Stimulated activated naive CD4-positive, alpha-beta T cell (primary cell): ENCODE measurements at places on chromosomes 1 and 21.

GRCh38 chr1:116311193-116311592 lies 61.9 kb upstream of the ATP1A1 start:
- DNase-seq = no peak

- DNase-seq = no peak
These were observed 34.6 kb upstream of the SLC45A1 start for GRCh38 chr1:8283058-8283884.

DNA sequence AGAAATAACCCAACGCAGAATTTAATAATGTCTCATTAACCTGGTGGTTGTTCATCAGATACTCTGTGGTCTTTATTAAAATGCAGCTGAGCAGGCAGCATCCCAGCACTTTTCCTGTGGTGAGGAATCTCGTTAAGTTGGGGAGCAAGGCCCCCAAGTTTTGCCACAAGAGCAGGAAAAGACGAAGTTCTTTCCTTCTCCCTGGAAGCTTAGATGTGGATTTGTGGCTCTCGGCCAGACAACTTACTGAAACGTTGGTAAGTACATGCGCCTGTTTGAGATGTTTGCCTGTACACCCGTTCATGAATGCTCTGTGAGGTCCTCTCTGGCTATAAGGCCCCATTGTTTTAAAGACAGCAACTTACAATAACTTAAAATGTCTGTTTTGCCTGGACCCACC lies 34.3 kb upstream of the PDE9A start:
- DNase-seq = no peak

- DNase-seq = no peak
These were observed 113.9 kb upstream of the CACNA1E start for GRCh38 chr1:181369416-181369815.

DNA sequence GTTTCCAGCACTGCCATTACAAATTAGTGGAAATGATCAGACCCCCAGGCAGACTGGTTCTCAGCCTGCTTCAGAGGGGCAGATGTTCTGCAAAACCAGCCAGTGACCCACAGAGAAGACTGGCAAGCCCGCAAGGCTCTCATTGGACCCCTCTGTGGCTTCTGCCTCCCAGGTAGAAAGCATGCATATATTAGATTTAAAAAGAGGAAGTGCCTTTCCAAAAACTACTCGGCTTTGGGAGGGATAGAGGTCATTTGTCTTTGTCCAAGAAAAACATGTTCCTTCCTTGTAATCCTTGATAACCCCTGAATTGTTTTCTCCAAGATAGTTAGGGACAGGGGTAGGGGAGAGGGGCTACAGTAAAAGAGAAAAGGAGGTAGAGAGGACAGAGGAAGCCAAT lies 11.8 kb downstream of the HIVEP3 start:
- no peak for DNase-seq

GRCh38 chr1:192615055-192615454 lies 20.9 kb upstream of the RGS13 start:
- DNase-seq = no peak

DNA sequence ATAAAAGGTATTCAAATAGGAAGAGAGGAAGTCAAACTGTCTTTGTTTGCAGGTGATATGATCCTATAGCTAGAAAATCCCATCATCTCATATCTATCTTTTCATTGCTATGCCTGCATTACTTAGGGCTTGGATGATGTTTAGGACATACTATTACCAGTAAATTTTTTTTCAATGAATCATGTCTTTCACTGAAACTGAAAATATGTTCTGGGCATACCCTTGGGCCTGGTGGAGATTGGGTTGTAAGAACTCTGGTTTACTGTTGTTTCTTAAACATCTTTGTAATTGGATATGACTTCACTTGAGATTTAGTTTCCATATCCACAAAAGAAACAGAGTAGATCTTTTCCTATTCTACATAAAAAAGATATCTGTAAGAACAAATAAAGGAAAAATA lies 502.2 kb upstream of the PRMT6 start:
- DNase-seq = no peak

- no peak for DNase-seq
These were observed 68.3 kb upstream of the GCLM start for GRCh38 chr1:93977598-93977945.
